Esophagus squamous epithelium (tissue), 5 donors: ENCODE measurements at places on chromosomes 1 and 21. TPM values are rescaled to one million over a fixed set of nuclear protein-coding genes. Genes with fewer than 3 reads are reported as not detected.

DNA sequence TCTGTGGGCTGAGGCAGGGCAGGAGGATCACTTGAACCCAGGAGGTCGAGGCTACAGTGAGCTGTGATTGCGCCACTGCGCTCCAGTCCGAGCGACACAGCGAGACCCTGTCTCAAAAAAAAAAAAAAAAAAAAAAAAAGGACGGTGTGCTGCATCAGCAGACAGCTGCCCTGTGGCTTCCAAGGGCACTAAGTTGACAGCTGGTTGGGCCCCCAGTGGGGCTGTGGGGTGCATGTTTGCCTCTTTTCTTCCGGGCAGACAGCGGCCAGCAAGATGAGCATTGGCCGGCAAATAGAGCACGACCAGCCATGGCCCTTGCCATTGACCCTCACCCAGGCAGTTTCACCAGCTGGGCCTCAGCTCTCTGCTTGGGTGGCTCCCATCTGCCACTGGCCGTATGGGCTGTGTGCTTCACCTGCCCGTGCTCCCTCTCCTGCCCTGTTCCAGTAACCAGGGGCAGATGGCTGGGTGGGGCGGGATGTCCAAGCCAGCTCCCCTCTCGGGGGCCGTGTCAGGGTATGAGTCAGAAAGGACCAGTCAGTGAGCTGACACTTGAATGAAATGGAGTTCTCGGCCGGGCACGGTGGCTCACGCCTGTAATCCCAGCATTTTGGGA, 12.3 kb upstream of the SLC25A34 start:
- DNase-seq = no peak

DNA sequence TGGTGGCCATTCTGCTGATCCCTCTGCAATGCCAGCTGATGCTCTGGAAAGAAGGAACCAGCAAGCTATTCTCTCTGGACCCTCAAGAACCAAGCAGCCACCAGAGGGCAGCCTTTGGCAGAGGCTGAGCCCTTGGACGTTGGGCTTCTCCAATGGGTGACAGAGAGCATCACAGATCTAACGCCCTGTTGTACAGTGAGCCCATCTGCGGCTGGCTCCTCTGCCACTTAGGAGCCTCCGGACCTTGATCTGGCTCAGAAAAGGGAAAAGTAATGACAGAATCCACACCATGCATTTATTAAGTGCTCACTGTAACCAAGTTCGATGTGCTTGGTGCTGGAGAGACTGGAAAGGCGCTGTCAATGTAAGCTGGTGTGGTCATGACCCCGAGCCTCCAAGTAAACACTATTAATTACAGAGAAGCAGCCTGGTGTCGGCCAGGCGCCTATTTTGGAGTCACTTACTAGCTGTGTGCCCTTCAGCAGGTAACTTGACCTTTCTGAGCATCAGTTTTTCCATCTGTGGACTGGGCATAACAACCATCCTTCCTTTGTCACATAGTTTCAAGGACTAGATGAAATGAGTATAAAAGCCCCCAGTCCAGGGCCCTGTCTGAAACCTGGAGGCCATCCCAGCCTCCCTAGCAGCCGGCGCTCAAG, 34.9 kb downstream of the ECE1 start:
- peak; percentile 35 for DNase-seq

DNA sequence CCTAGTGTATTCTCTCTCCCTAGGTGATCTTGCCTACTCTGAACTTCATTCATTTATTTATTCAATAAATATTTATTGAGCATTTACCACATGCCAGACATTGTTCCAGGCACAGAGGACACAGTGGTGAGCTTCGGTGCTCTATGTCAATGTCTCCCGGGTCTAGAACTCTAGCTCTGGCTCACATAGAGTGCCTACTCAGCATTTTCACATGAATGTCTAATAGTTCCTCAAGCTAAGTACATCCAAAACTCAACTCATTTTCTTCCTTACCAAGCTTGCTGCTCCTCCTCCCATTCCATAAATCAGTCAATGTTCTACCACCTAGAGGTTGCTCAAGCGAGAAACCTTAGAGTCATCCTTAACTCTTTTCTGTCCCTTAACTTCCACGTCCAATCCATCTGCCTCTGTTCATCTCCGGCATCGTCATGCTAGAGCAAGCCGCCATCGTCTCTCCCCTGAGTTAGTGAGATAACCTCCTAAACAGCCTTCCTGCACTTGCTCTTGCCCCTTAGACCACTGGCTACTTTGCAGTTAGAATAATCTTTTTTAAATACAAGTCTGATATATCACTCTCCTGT, 67.5 kb downstream of the TMEM53 start:
- DNase-seq = no peak

DNA sequence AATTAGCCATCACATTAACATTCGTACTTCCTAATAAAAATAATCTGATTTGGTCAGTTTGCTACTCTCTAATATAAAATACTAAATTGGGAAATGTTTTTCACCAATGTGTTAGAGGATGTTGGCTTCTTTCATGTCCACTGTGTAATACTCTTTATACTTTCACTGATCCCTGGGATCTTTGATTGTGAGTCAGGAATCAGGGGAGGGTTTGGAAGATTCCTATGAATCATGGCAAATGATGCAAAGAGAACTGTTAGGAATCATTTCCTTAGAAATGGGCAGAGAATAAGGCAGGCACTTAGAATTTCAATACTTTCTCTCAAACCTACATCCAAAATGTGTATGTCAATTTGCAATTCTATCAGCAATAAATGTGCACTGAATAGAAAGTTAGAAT, 31.0 kb downstream of the KRTAP24-1 start:
- DNase-seq = no peak

DNA sequence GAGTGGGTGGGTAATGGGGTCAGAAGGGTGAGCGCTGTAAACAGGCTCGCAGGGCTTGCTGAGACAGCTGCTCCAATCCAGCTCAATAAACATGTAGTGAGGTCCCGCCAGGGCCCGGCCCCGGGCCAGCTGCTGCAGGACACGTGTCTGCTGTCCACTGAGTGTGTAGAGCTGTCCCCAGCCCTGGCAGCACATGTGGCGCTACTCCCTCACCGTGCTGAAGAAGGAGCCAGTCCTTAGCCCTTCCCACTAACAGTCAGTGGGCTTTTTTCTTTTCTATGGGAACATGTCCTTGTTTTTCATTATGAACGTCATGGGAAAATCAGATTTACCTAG, 78.9 kb upstream of the C1orf174 start:
- no peak for DNase-seq

- DNase-seq = no peak
Observed at GRCh38 chr1:174040387-174040786, 18.2 kb upstream of the RC3H1 start.

- DNase-seq = no peak
Observed at GRCh38 chr1:18327650-18328049, 153.1 kb upstream of the KLHDC7A start.

DNA sequence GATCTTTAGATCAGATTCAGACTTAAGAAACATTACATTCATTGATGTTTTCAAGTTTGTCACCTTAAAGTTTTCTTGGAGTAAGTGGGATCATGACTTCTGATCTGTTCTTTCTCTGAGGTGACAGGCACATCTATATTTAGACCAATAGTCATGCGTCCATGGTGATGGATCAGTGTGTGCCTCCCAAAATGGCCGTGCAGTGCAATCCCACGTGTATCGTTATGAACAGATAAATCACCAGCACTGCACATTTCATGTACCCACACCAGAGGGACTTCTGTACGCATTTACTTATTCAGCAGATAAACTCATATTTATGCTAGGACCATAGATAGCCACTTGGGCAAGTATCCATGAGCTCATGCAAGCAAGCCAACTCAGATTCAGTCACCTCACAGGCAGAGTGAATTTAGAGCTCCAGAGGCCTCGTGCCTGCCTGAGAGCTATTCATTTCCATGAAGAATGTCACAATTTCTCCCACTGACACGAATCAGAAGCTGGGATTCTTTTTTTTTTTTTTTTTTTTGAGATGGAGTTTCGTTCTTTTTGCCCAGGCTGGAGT, 13.9 kb upstream of the WDR26 start:
- no peak for DNase-seq

DNA sequence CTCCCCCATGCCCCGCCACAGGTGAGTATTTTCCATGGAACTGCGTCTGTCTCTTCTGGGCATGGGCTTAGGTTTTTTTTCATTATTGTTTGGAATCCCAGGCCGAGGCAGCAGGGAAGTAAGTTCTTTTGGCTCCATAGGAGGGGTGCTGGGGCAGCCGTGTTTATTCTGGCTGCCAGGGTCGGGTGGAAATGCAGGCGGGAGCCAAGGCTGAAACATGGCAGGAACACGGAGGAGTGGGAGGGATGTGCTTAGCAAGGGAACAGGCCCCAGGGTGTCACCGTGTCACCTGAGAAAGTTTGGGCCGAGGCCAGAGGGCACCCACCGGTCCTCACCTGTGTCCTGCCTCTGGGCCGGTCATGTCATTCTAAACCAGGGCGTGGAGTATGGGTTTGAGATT, 4.5 kb upstream of the DHRS3 start:
- no peak for DNase-seq

GRCh38 chr1:57206038-57206437, 217.8 kb downstream of the DAB1 start:
- no peak for DNase-seq

Gene BLACAT1
- 0.29 TPM for total RNA-seq

Gene USP33
- 34.2 TPM for total RNA-seq
